Lower lobe of right lung (tissue), 2 donors: ENCODE measurements at places on chromosomes 6 and 20. TPM values are rescaled to one million over a fixed set of nuclear protein-coding genes. Genes with fewer than 3 reads are reported as not detected.

DNA sequence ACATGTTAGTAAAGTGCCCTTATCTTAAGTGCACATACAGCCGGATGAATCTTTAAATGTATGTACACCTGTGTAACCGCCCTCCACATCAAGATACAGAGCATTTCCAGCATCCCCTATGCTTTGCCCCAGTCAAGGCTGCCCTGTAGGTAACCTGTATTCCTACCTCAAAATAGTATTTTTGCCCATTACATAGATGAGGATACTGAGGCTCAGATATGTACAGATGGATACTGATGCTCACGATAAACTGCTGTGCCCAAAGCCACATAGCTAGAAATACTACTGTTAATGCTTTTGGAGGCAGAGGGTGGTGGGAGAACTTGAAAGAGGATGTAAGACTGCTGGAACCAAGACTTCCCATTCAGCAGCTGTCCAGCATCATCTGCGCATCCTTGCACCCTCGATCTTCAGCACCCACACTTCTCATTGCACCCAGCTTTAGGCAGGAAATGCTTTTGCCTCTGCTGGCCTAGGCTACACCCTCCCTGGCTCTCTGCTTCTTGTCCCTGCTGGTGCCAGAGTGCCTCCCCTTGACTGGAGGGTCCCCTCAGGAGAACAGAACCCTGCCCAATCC lies 27.0 kb upstream of the ZFAND3 start:
- no peak for DNase-seq

GRCh38 chr6:67252663-67253062 lies 1382.4 kb upstream of the ADGRB3 start:
- DNase-seq: no peak

Gene SLC22A23
- 27.8 TPM for total RNA-seq

Gene NOX3
- not detected for total RNA-seq
